ENCODE measurements at places on chromosomes 11 and 22.

DNA sequence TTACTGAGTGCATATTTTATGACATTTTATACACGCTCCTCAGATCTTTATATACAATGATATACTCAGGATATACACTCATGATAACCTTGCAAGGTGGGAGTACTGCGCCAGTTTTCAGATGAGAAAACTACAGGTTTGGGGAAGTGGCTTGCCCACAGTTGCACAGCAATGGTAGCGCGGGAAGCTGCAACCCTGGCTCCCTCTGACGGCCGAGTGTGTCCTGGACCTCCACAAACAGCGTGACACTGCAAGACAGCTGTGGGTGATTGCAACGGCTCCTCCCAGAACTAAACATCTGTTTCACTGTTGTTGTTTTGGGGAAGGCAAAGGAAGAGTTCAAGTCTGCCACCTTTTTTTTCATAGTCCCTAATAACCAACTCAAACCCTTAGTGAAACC lies 47.0 kb downstream of the PACSIN2 start:
- DNase-seq, result no peak

- DNase-seq, result no peak
Observed at GRCh38 chr11:3953327-3953726, 97.9 kb downstream of the STIM1 start.

DNA sequence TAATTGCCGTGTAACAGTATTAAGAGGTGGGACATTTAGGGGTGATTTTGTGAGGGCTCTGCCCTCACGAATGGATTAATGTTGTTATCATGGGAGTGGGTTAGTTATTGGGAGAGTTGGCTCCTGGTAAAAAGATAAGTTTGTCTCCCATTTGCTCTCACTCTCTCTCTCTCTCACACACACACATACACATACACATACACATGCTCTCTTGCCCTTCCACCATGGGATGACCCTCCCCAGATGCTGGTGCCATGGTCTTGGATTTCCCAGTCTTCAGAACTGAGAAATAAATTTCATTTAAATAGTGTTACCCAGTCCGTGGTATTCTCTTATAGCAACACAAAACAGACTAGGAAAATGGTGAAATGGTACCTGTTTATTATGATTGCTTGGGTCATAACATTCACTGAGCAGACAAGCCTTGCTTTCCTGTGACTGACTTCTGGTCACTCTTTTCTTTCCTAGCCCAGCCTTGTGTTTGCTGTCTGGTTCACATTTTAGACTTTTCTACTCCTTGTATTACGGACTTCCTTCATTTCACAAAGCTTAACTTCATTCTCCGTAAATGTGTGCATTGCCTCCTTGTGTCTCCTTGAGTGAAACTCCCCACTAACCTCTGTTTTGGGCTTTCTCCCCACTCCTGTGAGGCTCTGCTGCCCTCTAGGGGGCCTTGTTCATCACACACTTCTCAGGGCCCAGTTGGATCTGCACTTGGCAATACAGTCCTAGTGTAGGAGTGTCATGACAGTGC lies 206.5 kb upstream of the CTSC start:
- peak; percentile 75 for DNase-seq

DNA sequence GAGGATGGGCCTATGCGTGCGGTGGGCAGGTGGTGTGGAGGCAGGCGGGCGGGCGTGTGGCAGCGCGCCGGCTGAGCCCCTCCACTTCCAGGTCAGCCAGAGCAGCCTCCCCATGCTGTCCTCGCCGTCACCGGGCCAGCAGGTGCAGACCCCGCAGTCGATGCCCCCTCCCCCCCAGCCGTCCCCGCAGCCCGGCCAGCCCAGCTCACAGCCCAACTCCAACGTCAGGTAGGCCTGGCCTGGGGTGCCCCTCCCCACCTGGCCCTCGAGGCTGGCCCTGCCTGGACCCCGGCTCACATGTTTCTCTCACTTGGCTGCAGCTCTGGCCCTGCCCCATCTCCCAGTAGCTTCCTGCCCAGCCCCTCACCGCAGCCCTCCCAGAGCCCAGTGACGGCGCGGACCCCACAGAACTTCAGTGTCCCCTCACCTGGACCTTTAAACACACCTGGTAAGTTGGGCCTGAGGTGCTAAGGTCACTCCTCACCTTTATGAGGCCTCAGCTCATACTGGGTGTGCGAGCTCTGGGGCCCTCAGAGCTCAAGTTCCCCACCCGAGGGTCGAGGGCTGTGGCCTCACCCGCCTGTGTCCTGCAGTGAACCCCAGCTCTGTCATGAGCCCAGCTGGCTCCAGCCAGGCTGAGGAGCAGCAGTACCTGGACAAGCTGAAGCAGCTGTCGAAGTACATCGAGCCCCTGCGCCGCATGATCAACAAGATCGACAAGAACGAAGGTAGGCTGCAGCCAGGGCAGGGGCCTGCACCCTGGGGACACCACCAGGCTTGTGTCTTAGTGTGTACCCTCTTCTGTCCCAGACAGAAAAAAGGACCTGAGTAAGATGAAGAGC lies 75.3 kb downstream of the MED15 start:
- DNase-seq, result no peak

Measured in renal cortex interstitium (tissue), 15 donors.